Psoas muscle (tissue), 8 donors: ENCODE measurements at places on chromosomes 12 and 14.

DNA sequence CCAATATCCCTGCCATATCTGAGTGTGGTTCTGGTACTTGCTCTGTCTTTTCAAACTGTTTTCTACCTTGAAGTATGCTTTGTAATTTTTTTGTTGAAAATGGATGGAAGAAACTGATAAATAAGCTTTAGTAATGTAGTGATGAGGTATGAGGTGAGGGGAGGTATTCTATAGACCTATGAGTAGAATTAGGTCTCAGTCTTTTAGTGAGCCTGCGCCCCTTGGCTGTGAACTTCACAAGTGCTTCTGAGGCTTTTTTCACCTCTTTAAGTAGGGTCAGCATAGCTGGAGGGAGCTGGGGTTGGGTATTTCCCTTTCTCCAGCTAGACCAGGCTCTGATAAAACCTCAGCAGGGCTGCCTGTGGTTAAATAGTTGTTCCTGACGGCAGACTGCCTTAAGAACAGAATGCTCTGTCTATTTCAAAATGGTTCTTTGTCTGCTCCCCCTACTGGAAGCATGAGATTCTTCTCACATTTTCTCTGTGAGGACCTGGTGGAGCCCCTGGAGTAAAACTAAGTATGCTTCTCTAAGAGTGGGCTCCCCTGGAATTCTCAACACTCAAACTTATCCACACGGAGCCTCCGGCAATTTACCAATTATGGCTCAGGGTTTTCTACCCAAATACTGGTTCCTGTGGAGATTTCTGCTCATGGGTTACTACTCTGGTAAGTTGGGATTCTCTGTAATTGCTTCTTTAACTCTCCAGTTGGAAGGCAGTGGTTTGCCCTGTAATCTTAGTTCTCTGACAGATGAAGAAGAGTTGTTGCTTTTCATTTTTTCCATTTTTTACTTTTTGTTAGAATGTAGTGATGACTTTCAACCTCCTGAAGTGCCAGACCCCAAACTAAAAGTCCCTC, 13.1 kb downstream of the KRT5 start:
- DNase-seq = no peak

DNA sequence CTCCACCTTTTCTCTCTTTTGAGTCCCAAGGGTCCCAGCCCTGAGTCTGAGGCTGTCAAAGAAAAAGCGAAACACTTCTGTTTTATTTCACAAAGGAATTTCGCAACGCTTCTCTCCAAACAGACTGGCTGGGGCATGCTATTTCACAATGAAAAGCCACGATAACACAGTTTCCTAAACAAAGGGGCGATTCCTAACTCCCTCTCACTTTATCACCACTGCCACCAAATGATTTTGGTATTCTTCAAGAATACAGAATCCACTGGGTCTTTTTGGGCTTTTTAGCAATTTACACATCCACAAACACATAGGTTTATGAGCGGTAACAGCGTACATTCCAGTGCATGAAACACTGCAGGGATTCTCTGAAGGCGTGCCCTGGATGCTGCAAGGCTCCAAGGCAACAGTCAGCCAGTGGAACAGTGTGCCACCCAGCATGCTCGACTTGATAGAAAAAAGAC, 161.2 kb downstream of the DAD1 start:
- DNase-seq = no peak

- no peak for DNase-seq
These were observed 9.7 kb downstream of the VRK1 start for GRCh38 chr14:96806836-96807235.

DNA sequence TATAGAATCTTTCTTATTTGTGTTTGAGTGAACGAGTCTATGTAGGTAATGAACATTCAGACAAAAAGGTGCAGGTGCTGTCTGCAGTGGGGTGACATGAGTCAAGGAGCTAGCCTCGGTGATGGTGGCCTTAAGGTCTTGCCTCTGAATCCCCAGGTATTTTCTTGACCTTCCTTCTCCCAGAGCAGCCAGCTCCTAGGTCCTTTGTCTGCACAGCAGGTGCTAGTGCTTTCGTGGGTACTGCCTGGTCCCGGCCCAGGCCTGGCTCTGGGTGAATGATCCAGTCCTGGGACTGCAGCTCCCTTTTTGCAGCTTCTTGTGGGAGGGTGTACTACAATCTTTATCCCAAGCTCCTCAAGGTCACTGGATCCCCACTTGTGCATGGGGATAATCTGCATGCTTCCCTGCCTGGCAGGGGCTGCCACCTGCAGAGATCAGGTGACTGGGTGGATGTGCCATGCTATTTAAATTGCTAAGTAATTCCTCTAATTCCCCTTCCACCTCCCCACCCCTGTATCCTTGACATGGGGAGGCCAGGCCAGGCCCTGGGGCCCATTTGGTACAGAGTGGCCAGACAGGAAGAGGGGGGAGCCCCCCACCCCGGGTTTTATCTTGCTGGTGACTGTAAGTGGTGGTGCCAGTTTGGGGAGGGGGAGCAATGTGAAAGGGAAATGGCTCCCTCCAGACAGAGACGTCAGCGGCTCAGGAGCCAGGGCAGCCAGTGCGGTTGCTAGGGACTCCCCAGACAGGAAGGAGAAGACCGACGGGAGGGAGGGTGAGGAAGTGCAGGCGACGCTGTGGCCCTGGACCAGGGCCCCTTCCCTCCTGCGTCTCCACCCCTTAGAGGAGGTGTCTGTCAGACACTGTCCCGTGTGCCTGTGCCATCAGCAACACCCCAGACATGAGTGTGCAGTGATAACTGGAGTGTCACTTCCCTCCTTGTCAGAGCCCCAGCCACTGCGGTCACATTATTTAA, 6.7 kb downstream of the VASH1 start:
- DNase-seq = peak; percentile 49

GRCh38 chr12:94144781-94145180, 3.6 kb upstream of the PLXNC1 start:
- no peak for DNase-seq

DNA sequence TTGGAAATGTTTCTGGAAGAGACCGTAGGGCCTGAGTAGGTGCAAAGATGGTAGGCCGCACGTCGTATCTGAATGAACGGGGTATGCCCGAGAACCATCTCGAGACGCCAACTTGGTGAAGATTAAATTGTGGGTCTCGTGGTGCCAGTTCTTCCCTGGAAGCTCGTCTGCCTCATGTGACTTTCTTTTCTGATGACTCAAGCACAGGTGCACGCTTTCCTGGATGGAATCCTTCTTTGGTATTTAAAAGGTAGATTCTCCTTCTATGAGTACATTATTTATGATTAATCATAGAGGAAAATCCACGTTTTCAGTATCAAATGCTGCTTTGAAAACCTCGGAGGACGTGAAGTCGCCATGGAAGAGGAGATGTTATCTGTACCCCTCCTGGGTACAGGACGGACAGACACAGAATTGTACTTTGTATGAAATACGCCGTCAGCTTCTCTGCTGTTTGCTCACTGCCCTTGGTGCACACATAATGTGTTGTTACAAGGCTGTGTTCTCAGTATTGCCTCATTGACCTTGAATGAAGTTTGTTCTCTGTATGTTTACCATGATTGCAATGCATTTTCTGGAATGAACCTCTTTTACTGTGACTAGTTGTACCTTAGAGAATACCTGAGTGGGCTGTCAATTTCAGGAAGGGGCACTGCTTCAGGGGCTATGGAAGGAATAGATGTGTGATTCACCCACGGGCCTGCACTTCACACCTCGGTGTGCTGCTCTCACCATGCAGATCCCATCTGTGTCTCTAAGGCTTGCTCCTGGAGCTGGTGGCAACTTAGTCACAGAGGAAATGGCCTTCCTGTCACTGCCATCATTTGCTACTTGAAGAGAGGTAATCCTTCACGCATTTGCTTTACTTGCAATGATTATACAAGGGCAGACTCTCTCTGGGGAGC, 137.3 kb upstream of the RTL1 start:
- DNase-seq = no peak

GRCh38 chr14:69650948-69651369, 39.6 kb downstream of the SUSD6 start:
- no peak for DNase-seq

DNA sequence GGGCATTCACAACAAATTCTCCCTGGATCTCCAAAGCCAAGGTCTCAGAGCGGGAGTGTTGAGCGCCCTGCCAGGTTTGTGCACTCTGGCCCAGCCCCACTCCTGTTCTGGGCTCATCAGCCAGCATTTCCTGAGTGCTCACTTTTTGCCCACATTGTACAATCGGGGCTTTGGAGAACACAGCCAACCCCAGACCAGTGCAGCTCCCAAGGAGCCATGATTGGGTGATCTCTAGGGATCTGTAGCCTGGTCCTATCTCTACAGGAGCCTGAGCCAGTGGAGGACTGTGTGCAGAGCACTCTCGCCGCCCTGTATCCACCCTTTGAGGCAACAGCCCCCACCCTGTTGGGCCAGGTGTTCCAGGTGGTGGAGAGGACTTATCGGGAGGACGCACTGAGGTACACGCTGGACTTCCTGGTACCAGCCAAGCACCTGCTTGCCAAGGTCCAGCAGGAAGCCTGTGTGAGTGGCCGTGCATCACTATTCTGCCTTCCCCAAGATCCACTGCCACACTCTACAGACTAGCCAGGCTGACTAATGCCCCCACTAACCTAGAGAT, 2.8 kb downstream of the ARHGEF40 start:
- no peak for DNase-seq

- DNase-seq = no peak
These were observed 465.3 kb upstream of the TBX3 start for GRCh38 chr12:115149279-115149678.

- DNase-seq = no peak
These were observed 27.7 kb downstream of the JKAMP start for GRCh38 chr14:59511916-59512575.

DNA sequence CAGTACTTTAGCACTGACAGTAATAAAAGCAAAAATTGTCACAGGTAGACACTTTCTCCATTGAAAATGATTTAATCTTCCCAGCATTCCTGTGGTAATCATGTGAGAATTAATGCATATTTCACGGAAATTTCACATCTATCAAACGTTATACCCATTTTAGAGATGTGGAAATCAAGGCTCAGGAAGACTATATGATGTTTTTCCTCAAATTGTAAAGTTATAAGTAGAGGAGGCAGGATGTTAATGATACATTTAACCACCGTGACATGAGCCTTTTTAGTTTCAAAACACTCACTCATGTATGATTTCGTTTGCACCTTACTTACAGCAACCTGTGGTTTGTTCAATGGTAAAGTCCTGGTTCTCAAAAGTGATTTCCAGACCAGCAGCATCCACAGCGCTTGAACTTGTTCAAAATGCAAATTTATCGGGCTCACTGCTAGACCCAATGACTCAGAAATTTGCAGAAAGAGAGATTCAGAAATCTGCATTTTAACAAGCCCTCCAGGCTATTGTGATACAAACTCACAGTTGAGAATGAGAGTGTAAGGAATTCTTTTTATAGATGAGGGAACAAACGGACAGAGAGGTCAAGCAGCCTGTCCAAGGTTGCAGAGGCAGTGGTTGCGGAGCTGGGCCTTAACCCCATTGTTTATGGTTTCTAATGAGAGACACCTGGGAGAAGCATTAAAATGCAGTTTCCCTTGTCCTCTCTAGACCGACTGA, 654.8 kb upstream of the TBX3 start:
- no peak for DNase-seq

DNA sequence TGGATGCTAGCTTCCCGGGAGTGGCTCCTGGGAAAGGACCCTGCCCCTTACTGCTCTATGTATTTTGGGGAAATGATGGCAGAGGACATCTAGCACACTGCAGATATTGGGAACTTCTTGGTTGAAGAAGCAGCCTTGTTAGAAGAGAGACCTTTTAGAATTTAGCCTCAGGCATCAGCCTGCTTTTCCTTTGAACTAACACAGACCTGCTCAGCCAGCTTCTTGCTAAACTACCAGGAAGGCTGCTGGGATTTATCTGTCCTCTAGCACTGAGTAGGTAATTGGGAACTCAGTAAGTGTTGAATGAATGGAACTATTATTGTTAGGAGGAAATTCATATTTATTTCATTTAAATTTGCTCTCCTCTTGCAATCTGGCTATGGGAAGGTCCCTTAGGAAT, 77.3 kb downstream of the DRAM1 start:
- DNase-seq = no peak

DNA sequence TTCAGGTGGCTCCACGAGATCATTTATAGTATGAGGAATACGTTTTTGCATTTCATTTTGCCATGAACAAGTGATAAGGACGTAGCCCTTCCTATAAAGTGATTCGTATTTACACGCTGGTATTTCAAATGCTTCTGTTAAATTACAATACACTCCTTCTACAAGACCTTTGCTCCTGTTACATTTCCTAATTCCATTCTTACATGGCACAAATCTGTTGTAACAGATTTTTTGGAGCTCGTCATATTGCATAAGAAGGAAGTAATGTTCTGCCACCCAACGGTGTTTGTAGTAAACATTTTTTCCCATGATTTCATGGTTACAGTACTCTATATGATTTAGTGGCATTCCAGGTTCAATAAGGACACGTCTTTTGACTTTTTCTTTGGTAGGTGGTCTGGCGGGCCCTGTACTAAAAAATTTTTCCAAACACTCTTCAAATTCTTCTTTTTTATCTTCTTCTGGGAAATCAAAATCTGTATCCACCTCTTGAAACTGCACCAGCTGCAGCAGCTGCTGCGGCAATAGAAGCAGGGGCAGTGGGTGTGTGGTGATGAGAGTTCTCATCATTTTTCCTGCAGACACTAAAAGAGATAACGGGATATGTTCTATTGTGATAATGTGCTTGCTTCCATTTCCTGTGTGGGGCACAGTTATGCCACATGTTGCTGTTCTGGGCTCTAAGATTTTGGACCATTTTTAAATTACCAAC, 4.2 kb downstream of the RNASE9 start:
- no peak for DNase-seq

- no peak for DNase-seq
These were observed 94.7 kb upstream of the GSC start for GRCh38 chr14:94864387-94865195.

DNA sequence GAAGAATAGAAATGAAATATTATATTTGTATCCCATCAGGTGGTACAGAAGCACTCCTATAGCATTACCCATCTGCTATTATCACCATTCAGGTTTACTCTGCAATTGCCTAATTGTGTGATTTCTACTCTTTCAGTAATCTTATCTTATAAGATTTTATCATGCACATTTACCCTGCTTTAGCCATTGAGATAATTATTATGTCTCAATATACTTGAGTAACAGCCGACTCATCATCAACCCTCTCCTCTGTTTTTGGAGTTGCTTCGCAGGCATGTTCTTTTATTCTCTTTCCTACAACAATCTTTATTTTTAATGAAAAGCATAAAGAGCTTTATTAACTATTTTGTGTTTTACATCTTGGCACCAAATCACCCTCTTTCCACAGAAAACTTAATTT, 419.9 kb downstream of the LRIG3 start:
- DNase-seq = no peak

DNA sequence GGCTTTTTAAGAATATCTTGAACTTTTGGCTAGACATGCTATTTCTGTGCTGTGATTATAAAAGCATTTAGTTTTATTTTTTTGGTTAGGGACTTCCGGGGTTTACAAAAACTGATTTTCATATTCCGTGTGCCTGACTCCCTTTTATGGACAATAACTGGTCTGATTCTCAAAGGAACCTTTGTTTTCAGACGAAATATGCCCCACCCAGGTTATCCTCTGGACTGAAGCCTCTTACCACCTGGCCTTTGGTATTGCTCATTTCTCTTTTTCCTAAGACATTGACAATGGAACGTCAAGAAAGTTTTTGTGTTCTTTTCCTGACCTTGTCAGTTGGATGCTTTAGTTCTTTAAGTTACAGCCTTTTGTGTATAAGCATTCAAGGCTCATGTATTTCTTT, 10.8 kb downstream of the TIGAR start:
- no peak for DNase-seq
